Left ventricle myocardium inferior (tissue), 1 donor: ENCODE measurements at places on chromosomes 16 and 17. TPM values are rescaled to one million over a fixed set of nuclear protein-coding genes. Genes with fewer than 3 reads are reported as not detected.

GRCh38 chr17:50867363-50868139 is 1.4 kb upstream of the TOB1 start:
- peak; percentile 93 for DNase-seq

The PAM16 gene
- total RNA-seq, result 67.3 TPM

The CTRB1 gene
- total RNA-seq, result not detected

DNA sequence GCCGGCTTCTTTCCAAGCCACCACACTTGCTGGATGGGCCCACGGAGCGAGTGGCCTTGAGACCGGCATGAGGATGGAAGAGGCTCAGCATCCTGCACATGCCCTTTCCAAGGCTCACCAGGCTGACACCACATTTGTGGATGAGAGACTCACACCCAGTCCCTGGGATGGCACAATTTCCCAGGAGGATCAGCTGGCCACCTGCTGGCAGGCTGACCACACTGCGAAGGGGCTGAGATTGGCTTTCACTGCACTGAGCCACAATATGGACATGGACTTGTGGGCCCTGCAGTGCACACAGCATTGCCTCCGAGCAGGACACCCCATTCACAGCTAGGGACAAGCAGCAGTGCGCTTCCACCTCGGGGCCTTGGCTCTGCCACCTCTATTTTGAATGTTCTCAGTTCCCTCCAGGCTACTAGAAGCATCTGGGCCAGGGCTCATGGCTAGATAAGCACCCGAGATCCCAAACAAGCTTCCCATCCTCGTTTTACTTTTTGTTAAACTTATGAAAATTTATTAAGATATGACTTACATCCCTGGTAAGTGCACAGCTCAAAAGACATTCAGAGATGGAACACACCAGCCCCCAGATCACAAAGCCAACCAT is 25.3 kb upstream of the KSR1 start:
- peak; percentile 28 for DNase-seq
